Chondrocyte (in vitro differentiated cells): ENCODE measurements at places on chromosomes 12 and 14.

DNA sequence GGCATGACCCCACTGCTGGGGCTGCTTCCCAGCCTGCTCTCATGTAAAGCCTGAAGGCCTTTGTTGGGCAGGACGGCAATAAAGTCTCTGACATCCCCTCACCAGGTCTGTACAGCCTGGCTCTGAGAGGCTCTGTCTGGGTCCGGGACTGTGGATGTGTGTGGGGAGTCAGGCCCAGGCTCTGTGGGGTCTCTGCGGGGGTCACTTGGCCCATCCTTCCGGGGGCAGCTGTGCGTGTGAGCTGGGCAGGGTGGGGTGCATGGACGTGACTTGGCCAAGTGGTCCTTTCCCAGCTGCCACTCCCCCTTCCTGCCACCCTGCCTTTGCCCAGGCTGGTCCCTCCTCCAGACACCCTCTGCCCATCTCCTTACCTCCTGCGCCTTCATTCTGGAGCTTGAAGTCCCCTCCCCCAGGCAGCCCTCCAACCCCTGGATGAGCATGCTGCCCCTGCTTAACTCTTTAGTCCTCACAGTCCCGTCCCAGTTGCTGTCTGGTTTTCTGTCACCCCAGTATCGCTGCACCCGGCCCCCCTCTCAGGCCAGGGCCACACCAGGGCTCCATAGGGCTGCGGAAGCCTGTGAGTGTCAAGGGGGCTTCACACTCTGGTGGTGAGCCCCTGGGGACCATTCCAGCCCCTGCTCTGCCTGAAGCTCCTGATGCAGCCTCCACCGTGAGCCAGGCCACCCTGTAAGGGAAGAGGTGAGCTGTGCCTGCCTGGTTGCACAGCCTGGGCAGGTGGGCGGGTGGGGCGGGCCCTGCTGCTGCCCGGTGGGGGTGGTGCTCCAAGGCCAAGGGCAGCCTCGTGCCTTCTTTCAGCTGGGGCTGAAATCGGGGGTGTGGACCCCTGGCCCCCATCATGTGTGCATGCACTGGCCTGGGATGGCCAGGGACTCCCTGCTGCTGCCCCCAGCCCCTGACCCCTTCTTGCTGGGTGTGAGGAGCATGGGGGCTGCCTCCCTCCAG, 25.5 kb upstream of the KIF26A start:
- DNase-seq, result peak; percentile 89

DNA sequence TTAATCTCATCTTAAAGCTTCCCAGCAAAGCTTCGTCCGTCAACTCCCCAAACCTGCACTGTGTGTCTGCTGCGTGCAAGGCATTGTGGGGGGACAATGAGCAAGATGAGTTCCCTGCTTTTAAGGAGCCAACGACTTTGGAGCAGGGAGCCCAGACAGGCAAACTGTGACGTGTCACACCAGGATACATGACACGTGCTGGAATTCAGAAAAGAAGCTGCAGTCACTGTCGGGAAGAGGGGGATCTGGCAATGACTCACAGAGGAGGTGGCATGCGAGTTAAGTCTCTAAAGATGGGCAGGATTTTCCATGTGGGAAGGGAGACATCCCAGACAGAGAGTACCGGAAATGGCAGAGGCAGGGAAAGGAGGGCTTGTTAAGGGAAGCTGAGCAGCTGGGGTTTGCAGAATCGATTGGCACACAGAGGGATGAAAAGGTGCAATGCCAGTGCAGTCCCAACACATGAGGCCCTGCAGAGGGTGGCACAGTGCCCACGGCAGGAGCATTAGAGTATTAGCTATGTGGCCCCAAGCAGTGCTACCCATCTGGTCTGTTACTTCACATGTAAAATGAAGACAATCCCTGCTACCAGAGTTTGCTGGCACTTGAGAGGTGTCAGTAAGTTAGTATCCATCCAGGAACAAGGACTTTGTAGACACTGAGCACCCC, 52.9 kb downstream of the SETD3 start:
- DNase-seq, result no peak

GRCh38 chr14:64970776-64971477, 1.2 kb downstream of the RAB15 start:
- DNase-seq, result no peak

DNA sequence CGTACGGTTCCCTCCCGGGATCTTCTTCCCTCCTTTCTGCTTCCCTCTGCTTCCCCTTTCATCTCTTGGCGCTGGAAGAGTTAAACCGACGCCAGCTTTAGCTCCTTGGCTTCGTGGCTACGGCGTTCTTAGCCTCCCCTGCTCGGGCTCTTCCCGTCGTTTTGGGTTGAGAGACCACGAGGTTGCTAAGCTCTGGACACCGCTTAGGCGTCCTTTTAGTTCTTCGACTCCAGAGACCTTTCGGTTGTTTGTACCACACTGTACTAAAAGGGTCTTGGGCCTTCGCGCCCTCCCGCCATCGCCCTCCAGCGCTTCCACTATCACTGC, 545 bp downstream of the CPSF2 start:
- DNase-seq, result no peak

GRCh38 chr14:106024983-106025604, 498.7 kb downstream of the TMEM121 start:
- no peak for DNase-seq

- no peak for DNase-seq
Observed at GRCh38 chr14:21098076-21098891, at the start of gene ZNF219. Gene ZNF219, minus strand, starts transcription at chr14:21098655. Its CDS starts 5,064 bp downstream, at chr14:21093591.

- DNase-seq, result no peak
Observed at GRCh38 chr14:74963705-74964271, 8.4 kb upstream of the PGF start.

DNA sequence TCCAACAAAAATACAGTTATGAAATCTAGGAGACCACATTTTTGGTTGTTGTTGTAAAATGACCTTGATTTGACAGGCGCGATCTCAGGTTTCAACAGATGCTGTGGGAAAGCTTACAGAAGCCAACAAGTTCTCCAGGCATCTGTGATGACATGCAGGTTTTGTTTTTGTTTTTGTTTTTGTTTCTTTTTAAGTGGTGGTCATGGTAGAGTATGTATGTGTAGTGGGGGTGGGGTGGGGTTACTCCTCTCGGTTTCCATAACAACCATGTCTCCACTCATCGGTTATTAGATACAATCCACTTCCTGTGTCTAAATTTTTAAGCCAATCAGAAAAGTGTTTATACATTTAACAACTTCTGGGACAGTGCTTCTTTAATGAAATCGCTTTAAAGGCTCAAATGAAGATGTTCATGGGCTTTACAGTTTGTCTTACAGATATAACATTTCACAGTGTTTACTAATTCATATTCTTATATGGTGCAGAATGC, 199.9 kb upstream of the FOXN3 start:
- DNase-seq, result no peak

DNA sequence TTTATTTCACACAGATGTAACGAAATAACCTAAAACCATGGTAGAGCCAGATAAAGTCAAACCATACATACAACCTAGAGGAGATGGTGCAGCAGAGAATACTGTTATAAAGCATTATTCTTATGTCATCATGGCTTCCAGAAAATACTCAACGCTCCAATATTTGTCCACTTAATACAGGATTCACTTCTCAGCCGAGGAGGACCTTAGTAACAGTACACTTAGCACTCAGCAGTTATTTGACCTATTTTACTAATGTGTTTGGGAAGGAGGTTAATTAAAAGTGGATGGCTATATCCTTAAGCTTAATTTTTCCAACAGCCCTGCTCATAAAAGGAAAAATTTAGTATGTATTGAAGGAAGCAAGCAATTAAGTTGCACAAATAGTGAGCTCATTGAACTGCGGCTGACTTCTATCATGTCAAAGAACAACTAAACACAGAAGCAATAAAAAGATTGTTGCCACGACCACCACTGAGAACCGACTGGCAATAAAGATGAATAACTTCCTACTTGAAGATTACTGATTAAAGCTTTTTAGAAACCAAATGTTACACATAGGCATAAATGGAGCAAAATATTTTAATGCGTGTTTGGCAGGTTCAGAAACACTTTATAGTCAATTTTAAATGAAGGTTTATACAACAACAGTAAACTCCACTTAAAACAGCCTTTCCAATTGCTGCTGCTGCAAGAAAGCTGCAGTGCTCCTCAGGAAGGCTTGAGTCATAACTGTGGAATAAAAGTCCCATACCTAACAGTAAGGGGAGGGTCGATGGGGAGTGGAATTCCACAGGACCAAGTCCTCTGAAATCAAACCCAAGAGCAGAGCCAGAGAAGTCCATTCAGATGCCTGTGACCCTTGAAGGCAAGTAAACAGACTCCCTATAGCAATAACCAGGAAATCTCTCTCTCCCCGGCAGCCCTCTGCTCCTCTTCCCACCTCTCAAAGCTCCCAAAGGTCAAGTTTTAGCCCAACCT, 218.9 kb upstream of the CDKN3 start:
- no peak for DNase-seq

GRCh38 chr12:128069359-128069997, 197.5 kb upstream of the TMEM132C start:
- no peak for DNase-seq

- DNase-seq, result peak; percentile 37
Observed at GRCh38 chr12:50050410-50051098, 6.8 kb upstream of the ASIC1 start.

DNA sequence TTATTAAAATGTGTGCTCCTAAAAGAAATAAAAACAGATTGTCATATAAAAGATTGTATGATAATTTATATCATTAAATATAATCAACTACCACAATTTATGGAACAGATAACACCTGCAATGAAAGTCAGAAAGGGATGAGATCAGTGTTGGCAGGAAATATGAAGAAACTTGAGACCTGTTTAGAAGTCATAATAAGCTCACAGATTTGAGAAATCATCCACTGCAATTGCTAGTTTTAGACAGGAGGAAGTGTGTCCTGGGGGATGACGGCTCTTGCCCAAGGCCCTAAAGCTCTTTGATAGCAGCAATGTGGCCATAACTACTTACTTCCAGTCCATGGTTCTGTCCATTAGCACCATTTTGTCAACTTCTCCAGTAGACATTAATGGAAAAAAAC, 122.8 kb upstream of the SOX5 start:
- no peak for DNase-seq

- DNase-seq, result no peak
Observed at GRCh38 chr12:31311634-31312258, 14.2 kb downstream of the SINHCAF start.

DNA sequence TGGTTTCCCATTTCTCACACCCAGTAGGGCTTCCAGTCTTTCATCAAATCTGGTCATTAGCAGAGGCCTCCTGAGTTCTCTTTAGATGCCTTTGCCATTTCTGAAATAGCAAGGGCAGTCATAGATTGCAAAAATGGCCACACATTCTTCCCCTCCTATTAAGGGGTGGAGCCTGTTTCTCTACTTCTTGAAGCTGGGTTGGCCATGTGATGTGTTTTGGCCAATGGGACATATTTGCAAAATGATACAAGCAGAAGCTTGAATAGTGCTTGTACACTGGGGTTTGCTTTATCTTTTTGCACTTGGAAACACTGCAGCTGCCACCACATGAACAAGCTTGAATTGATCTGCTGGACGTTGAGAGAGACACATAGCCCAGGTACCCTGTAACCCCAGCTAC, 109.3 kb downstream of the VRK1 start:
- DNase-seq, result no peak

DNA sequence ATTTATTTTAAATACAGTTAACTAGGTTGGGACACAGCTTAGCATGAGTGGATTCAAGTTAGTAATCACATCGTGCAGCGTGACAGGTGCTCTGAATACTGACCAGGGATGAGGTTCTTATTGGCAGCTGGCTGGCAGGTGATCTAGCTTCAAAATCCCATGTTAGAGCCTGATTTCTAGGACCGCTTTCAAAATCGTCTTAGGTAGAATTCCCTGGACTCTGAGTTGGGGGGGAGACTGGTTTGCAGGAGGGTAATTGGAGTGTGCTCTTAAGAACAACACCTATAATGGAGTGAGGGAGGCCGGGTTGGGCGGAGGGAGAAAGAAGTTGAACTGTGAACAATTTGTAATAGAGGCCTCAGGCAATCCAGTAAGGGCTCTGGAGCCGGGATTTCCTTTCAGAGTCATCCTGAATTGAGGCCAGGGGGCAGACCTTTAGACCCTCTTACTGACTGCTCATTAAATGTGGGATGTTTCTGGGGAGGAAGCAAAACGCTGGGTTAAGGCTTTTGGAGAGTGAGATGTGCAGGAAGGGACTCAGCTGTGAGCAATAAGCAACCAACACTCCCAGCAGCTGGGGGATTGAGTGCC, 874 bp upstream of the YARS2 start:
- no peak for DNase-seq

- DNase-seq, result no peak
Observed at GRCh38 chr12:24848941-24849477, 99.9 kb downstream of the BCAT1 start.

DNA sequence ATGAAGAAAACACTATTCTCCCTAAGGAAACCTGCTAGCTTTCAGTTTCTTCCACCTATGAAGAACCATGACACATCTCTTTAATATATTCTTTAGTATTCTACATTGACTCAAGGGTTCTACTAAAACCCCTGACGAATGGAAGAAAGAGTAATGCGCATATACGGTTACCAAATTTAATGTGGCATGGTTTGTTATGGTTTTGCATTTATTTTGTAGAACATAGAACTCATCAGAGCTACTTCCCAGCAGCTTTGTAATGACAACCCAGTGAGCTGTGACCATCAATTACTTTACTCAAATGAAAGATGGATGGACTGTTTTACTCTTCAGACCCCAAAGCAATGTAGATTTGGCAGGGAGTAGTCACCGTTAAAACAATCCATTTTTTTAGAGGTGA, 19.2 kb downstream of the PTHLH start:
- no peak for DNase-seq

DNA sequence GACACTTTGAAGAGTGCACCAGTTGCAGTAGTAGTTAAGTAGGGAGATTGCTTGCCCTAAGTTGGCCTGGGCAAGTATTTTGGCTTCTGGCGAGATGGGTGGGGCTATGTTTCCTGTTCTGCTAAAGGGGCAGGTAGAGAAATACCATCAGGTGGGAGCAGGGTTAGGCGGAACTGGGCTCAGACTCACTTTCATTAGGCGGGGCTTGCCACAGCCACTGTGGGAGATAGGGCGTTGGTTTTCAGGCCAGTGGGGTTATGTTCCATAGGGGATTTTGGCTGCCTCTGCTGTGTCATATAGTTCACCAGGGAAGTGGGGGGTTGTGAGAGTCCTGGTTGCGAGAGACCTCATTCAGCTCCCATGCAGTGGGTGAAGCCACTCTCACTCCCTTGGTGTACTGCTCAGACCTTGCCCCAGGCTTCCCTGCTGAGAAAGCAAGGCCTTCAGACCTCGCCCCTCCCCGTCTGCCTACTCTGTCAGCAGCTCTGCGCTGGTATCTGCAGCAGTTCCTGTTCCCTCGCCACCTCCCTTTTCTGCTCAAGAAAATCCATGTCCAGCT, 43.3 kb downstream of the AEBP2 start:
- DNase-seq, result no peak
